ENCODE measurements at places on chromosomes 7 and 10.

DNA sequence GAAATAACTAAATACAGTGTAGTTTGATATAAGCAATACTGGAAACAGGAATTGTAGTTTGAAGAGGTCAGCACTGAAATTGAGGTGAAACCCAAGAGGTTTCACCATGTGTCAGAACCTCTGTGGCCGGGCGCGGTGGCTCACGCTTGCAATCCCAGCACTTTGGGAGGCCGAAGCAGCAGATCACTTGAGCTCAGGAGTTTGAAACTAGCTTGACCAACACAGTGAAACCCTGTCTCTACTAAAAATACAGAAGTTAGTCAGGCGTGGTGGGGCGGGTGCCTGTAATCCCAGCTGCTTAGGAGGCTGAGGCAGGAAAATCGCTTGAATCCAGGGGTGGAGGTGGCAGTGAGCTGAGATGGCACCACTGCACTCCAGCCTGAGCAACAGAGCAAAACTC, 13.7 kb downstream of the AHCYL2 start:
- no peak for DNase-seq

- no peak for DNase-seq
Observed at GRCh38 chr10:125071008-125071407, 89.4 kb downstream of the CTBP2 start.

DNA sequence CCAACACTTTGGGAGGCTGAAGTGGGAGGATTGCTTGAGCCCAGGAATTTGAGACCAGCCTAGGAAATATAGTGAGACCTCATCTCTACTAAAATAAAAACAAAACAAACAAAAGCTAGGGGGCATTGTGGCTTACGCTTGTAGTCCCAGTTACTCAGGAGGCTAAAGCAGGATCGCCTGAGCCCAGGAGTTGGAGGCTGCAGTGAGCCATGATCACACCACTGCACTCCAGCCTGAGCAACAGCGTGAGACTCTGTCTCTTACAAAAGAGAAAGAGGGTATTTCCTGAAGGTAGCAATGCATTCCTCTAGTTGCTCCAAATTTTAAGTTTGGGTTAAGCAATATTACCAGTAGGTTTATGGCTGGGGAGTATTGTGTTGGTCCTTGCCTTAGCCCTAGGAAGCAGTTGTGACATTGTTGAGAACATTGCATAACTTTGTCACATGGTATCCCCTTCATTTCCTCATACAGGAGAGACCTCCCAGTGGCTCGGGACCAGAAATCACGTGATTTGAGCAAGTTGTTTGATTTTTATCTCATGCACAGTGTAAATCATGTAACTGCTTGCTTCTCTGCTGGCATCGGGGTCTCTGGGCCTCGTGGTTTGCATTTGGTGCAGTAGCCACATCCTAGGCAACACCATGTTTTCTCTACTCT, 23.3 kb upstream of the SMARCD3 start:
- no peak for DNase-seq

GRCh38 chr10:103720328-103720963, 134.9 kb downstream of the SH3PXD2A start:
- DNase-seq = no peak

All from central memory CD4-positive, alpha-beta T cell (primary cell).